Globus pallidus (tissue), 1 donor: ENCODE measurements at places on chromosomes 16 and 17.

GRCh38 chr16:29790949-29791844 lies 646 bp downstream of the KIF22 start:
- DNase-seq = no peak

DNA sequence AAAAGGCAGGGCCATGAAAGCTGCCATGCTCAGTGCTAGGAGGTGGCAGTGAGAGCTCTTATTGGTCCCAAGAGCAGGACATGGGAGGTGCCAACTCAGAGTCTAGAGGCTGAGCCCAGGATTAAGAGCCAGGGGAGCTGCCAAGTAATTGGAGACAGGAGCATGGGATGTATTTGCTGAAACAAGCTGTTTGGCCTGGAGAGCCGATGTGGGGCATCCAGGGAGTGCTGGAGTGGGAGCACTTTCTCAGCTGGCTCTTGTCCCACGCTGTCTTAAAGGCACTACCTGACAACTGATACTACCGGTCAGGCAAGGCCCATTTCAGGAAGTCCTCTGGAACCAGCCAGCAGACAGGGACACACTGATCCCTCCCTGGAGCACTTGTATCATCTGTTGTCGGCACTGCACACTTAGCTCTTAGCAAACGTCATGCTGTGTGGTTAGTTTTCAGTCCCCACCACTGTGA lies 19.3 kb downstream of the ANKFN1 start:
- peak; percentile 37 for DNase-seq

DNA sequence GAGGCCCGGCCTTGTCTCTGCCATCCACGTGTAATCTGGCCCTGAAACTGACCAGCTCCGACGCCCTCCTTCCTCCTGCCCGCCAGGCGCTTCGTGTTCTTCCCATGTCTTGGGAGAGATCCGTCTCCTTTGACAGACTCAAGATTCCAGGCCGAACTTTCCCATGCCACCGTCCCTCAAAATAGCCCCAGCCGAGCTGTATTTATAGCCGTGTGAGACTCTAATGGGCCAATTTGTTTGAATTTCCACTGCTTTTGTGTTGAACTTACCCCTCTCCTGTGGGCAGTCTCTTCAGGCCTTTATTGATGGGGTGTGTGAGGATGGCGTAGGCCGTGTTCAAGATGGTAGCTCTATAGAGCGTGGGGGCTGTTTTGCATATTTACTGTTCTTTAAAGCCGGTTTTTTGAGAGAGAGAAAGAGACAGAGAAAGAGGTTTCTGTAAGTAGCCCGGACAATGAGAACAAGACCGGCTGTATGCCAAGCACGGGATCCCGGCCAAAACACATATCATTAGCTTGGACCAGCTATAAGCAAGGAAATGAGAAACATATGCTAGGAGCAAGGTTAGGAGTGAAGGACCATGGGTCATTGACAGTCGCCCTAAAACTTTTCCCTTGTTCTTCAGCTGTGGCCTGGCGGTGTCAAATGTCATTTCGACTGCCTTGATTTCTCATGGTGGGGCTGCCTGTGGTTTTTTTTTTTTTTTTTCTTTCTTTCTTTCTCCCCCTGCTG lies 124.5 kb upstream of the ZFHX3 start:
- DNase-seq = peak; percentile 51

GRCh38 chr16:12899529-12900143 lies 1.8 kb upstream of the SHISA9 start:
- no peak for DNase-seq

GRCh38 chr16:71350821-71351557 lies 7.5 kb upstream of the CALB2 start:
- DNase-seq = no peak

DNA sequence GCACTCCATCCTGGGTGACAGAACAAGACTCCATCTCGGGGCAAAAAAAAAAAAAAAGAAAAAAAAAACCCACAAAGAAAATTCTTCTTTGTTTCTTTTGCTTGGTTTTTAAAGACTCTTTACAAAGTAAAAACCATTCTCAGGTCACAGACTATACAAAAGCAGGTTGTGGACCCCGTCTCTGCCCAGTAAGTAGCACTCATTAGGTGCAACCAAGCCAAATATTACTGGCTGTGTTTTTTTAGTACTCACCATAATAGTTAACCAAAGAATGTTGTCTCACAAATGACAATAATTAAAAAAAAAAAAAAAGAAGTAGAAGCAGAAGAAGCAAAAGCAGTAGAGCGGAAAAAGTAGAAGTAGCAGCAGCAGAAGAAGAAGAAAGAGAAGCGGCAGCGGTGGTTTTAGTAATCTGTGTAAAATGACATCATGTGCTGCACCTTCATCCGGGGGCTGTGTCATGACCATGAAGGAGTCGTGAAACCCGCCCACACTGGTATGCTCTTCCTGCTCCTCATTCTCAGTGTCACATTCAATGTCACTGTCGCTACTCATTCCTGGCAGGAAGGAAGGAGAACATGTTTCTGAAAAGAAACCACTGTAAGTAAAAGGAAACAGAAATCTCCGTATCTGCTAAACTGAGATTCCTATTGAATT lies 105.4 kb downstream of the TRIM37 start:
- DNase-seq = no peak

GRCh38 chr16:48914070-48914469 lies 304.1 kb upstream of the N4BP1 start:
- DNase-seq = no peak

DNA sequence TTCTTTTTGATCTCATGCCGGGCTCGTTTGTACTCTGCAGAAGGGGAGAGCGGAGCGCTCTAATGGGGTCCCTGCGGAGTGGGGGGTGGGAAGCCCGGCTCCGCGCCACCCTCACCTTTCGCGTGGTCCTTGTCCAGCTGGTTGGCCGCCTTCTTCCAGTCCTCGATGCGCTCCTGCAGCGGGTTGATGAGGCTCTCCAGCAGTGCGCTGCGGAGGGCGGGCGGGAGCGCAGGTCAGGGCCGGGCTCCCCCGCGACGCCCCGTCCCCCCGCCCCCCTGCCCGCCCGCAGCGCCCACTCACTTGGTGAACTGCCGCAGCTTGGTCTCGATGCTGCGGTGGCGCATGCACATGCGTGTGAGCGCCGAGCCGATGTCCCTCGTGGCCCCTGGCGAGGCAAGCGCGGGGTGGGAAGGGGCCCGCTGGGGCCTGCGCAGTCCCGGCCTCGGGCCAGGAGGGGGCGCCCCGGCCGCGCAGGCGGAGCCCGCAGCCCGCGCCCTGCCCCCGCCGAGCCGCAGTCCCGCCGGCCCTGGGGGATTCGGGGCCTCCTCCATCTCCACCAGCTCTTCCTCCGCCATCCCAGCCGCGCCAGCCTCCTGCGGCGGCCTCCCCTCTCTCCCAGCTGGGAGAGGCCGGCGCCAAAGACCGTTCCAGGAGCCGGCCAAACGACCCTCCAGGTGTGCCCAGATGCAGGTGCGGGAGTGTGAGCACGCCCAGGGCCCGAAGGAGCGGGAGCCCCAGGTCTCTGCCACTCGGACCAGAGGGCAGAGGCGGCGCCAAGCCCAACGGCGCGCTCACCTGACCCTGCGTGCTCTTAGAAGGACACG lies 6.0 kb downstream of the MTSS2 start:
- no peak for DNase-seq

DNA sequence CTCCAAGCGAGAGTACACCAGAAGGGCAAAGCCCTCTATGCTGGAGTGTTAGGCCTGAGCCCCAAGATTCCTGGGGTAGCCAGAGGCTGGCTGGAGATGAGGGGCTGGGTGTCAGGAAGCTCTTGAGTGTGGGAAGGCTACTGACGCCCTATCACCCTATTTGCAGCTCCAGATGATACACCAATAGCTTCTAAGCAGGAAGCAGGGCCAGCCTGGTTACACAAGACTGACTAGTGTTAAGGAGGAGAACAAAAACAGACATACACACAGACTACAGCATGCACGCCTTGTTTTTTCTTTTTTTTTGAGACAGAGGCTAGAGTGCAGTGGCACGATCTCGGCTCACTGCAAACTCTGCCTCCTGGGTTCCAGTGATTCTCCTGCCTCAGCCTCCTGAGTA lies 15.9 kb downstream of the POLR3K start:
- peak; percentile 20 for DNase-seq

GRCh38 chr17:69460963-69461922 lies 46.7 kb downstream of the MAP2K6 start:
- peak; percentile 21 for DNase-seq

GRCh38 chr17:31074772-31075555 lies 19.8 kb upstream of the NF1 start:
- DNase-seq = no peak

- DNase-seq = peak; percentile 69
Observed at GRCh38 chr17:21019976-21020586, 22.7 kb downstream of the USP22 start.

GRCh38 chr17:61399131-61400065 lies at the start of gene TBX2:
Gene TBX2, plus strand, starts transcription at chr17:61399843. Its CDS starts 334 bp downstream, at chr17:61400177.
- DNase-seq = no peak

DNA sequence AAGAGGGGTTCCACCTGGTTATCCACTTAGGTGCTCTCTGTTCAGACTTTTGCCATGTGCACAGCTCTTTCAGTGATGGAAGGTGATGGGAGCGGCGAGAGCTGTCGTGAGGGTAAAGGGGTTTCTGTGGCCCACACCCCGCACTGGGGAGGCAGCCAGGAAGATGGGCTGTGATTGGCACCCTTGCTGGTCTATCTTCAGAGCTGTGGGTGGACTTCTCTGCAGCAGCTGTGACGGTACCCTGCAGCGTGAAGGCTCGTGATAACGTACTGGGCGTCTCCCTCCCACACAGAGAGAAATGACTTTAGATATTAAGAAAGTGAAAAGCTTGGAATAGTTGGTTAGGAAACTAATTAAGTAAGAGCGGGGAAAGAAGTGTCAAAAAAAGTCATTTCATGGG lies 45.8 kb downstream of the MPRIP start:
- DNase-seq = no peak

DNA sequence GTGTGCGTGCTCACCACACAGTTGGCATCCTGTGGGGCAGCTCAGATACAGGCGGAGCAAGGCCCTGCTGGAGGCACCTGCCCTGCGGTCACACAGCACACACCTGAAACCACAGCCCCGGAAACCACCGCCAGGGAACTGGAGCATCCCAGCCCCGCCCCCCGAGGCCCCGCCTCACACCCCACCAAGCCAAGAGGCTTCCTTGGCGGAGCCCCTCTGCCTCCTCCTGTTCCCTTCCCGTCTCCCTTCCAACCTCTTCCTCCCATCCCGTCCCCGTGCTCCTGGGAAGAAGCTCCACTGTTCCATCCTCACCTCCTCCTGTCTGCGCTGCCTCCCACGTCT lies 205.5 kb downstream of the NTN1 start:
- DNase-seq = no peak
